ENCODE measurements at places on chromosomes 13 and 19. TPM values are rescaled to one million over a fixed set of nuclear protein-coding genes. Genes with fewer than 3 reads are reported as not detected.

CABP5 gene
- not detected for total RNA-seq

- DNase-seq = no peak
- peaks cover 1% of the 10 kb centered on the region for H3K4me1 ChIP-seq
- H3K27me3 ChIP-seq = no peaks in the 10 kb centered on the region
- no peak overlapping the region for H3K27ac ChIP-seq
- no peak overlapping the region for H3K4me3 ChIP-seq
- no peaks in the 10 kb centered on the region for H3K36me3 ChIP-seq
These were observed 380.8 kb downstream of the FOXO1 start for GRCh38 chr13:40285634-40286033.

GRCh38 chr13:98557937-98558792 lies 18.7 kb downstream of the STK24 start:
- H3K36me3 ChIP-seq = peaks cover 12% of the 10 kb centered on the region
- peak overlapping the region; percentile 45 for H3K4me3 ChIP-seq
- peak overlapping the region; percentile 62 for H3K27ac ChIP-seq
- peaks cover 89% of the 10 kb centered on the region for H3K4me1 ChIP-seq

DNA sequence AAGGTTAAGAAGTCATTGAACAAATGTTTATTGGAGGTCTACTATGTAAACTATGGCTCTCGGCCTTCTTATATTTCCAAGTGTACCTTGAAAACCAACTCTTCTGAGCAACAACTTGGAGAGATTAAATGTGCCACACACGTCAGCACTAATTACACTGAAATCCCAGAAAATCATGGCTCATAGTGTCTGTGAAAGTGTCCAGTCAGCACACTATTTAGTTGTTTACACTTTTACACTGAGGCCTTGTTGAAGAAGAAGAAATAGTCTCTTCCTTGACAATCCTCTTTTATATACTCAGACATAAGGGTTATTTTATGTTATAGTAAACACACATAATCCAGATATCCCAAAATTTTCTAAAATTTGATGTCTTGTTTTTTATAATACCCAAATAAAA lies 30.9 kb upstream of the NBEA start:
- DNase-seq = no peak
- no peak overlapping the region for H3K27ac ChIP-seq
- H3K4me1 ChIP-seq = no peaks in the 10 kb centered on the region

DNA sequence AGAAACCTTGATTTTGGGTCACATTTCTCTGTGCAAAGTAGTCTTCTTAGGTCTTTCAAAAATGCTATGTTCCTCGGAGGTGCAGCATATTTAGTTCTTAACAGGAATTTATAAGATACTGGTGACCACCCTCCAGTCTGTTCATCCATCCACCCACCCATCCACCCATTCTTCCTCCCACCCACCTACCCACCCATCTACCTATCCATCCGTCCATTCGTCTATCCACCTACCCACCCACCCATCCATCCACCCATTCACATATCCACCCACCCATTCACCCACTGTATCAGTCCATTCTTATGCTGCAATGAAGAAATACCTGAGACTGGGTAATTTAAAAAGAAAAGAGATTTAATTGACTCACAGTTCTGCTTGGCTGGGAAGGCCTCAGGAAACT lies 74.9 kb downstream of the KCTD15 start:
- peaks cover 20% of the 10 kb centered on the region for H3K27me3 ChIP-seq
- no peak overlapping the region for H3K4me3 ChIP-seq
- DNase-seq = no peak
- H3K36me3 ChIP-seq = no peaks in the 10 kb centered on the region

F2RL3 gene
- not detected for total RNA-seq

Measured in activated T-cell treated with anti-CD3 and anti-CD28 coated beads, Interleukin-2, amount 50 U/mL, for 72 hours (primary cell).